ENCODE measurements at places on chromosomes 1 and 21.

DNA sequence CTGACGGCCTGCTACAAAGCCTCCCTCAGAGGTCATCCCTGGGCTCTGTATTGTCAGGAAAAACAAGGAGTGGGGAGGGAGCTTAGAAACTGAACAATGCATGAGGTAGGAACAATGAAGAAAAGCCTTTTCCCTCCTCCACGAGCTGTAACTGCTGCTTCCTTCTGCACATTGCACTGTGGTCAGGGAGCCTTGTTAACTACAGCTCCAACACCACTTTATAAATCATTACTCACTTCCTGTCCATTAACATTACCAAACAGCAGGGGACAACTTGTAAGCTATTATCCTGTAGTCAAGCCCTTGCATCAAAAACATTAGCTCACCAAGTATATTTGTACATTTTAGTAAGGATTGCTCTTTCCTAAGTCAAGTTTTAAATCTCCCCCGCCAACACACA, 336.0 kb upstream of the NR5A2 start:
- no peak for DNase-seq

- DNase-seq, result no peak
Measured at GRCh38 chr1:16281765-16282164, 44.8 kb upstream of the CPLANE2 start.

DNA sequence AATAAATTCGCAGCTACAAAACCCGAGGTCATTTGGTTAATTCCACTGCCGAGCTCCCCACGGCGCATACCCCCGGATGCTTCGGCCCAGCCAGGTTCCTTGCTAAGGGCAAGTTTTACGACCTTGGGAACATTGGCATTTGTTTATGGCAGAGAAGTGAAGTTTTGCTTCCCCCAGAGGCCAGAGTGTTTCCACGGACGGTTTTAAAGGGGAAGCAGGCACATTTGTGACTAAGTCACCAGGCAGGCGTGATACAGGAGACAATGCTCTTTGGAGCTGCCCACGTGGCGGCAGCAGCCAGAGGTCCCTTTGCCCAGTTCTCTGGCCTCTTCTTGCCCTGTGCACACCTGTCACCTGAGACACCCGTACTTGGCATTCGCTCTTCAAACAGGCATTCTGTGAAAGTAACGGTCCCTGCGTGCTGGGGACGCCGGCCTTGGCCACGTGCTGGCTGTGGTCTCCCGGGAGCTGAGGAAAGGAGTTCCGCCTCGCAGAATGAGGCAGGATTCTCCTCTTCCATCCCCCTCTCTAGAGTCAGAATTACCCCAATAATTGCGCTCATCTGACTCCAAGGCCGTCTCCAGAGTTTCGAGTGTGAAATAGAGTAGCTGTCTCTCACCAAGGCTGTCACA, 138.3 kb downstream of the PRDM16 start:
- no peak for DNase-seq

GRCh38 chr1:168261390-168261789, 19.3 kb upstream of the TBX19 start:
- DNase-seq, result no peak

- DNase-seq, result no peak
Measured at GRCh38 chr1:25695771-25696311, 79.2 kb downstream of the MAN1C1 start.

DNA sequence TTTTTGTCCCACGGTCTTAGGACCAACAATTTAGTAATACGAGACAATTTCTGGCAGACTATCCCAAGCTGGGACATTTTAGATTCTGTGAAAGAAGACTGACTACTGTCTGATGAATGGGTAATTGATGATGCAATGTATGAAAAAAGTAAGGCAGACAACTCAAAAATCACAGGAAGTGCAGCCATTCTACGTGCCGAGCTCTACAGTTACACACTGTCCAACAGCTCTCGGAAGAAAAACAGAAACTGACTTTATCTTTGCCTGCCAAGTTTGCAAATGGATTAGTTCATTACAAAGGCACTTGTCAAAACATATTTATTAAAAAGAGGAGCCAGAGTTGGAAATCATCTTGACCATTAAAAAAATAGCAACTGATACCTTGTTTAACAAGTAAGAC, 31.3 kb downstream of the ZBTB8B start:
- no peak for DNase-seq

- DNase-seq, result peak; percentile 64
Measured at GRCh38 chr1:209768354-209768774, 12.5 kb downstream of the TRAF3IP3 start.

- DNase-seq, result peak; percentile 4
Measured at GRCh38 chr1:39816415-39817090, 27.9 kb upstream of the BMP8B start.

- DNase-seq, result no peak
Measured at GRCh38 chr1:25467616-25468015, 36.9 kb downstream of the MACO1 start.

DNA sequence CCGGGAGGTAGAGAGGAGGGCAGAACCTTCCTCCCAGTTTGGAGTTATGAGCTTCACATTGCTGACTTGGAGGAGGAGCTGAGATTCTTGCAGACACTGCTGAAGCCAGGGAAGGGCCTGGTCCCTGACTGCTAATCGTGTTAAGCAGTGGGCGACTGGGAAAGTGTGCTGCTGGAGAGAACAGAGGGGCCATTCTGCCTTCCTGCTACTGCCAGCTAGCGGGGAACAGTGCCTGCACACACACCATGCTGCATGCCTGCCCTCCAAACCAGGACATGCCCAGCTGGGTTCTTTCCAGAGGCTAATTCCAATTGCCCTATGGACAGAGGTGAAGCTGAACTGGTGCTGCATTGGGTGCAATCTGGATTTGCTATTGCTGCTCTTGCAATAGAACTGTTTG, 281.4 kb downstream of the AJAP1 start:
- DNase-seq, result no peak

DNA sequence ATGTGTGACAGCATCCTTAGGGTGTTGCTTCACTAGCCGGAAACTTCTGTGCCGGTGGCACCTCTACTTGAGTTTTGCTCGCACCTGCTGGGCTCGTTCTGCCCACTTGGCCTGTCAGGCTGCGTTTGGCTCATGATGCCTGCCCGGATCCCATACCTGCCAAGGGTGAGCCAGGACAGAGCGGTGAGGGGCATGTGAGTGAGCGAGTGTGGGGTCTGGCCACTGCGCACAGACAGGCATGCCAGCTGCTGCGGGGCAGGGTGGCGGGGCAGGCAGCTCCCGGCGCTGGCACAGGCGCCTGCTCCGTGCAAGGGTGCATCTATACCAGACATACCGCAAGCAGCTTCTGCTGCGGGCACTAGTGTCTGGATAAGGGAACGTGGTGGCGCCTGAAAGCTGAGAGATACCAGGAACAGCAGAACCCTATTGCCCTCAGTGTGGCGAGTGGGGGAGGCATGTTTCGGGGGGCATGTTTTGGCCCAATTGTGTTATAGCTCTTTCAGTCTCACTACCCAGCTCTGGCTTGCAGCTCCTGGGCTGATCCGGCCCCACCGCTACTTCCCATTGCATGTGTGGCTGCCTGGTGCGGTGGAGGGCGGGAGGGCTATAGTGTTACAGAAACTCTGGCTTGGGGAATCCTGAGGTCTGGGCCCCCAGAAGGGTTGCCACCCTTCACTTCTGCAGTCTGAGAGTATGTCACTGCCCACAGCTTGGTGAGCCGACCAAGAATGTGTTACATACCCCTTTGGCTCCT, 32.2 kb downstream of the MAGI3 start:
- no peak for DNase-seq

- no peak for DNase-seq
Measured at GRCh38 chr1:12269351-12269750, 39.5 kb downstream of the VPS13D start.

- no peak for DNase-seq
Measured at GRCh38 chr1:244164511-244164890, 113.4 kb downstream of the ZBTB18 start.

GRCh38 chr1:48873944-48874343, 97.3 kb upstream of the BEND5 start:
- DNase-seq, result no peak

DNA sequence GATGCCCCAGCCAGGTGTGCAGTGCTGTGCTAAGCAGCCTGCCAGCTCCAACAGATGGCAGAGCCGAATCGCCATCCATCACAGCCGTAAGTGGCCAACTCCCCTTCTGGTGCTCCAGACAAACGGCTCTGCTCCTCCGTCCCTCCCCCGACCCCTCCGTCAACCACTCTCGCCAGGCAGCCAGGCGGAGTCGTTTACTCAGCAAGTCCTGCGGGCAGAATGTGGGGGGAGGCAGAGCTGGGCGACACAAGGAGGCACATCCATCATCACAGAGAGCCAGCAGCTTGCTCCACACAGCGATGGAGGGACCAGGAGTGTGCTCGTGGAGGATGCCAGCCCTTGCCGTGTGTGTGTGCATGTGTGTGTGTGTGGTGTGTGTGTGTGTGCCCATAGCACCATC, 206.6 kb upstream of the GRIK3 start:
- no peak for DNase-seq

GRCh38 chr1:43990271-43991199, 864 bp upstream of the CCDC24 start:
- DNase-seq, result no peak

DNA sequence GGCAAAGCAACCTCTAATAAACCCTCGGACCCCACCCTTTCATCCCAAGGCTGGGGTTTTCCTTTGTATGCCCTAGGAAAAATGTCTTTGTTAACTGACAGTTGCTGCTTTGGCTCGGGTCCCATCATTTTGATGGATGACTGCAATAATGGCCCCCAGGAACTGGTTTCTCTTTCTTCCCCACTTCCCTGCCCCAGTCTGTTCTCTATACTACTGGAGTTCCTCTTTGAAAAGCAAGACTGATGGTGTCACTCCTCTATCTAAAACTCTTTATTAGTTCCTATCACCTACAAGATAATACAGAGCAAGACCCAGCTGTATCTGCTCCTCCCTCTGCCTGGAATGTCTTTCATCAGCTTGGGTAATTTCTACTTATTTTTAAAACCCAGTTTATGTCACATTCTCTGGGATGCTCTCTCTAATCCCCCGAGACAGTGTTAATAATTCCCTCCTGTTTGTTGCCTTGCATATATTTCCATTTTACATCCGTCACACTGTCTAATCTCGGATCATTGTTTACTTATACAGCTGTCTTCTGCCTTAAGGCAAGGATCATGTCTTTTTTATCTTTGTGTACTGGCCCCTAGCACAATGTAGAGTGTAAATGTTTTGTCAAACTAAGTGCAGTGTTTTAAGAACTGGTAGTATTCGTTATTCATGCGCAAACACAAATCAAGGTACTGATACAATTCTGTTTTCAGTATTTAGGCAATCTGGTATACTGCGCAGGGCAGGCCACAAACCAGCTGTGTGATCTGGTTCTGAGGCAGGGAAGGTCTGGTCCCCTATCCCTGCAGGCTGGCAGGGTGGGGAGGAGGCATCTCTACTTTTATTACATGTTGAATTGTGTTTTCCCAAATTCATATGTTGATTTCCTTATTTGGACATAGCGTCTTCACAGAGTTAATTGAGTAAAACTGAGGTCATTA, 16.1 kb downstream of the SLAMF1 start:
- no peak for DNase-seq

GRCh38 chr1:19512545-19512944, 27.2 kb upstream of the CAPZB start:
- DNase-seq, result no peak

GRCh38 chr1:22491995-22492715, 40.5 kb downstream of the ZBTB40 start:
- no peak for DNase-seq

DNA sequence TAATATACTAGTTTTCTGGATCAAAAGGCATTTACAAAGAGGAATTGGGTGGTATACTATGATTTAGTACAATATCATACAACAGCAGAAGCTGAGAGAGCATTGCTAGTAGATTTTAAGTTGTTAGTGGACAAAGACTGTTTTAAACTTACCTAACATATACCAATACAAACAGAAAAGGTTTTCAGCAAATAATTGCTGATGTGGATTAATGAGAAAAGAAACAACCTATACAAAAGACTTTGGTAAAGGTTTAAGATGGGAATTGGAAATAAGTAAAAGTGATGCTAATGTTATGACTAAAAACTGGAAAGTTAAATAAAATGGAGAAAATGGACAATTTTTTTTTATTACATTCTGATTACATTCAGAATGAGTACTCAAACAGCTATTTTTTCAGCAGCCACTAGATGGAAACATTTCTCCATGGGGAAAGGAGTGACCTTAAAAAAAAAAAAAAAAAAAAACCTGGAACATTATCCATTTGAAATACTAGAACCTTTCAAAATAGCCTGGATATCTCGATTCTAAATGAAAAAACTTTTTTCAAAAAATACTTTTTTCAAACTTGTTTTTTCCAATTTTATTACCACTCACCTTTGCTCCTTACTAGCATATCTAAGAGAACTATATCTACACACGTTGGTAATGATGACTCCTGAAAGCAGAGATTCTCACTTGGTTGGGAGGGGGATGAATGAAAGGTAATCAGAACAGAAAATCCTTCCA, 55.4 kb downstream of the EPRS1 start:
- DNase-seq, result no peak

GRCh38 chr1:71303617-71304041, 222.8 kb upstream of the ZRANB2 start:
- DNase-seq, result no peak

DNA sequence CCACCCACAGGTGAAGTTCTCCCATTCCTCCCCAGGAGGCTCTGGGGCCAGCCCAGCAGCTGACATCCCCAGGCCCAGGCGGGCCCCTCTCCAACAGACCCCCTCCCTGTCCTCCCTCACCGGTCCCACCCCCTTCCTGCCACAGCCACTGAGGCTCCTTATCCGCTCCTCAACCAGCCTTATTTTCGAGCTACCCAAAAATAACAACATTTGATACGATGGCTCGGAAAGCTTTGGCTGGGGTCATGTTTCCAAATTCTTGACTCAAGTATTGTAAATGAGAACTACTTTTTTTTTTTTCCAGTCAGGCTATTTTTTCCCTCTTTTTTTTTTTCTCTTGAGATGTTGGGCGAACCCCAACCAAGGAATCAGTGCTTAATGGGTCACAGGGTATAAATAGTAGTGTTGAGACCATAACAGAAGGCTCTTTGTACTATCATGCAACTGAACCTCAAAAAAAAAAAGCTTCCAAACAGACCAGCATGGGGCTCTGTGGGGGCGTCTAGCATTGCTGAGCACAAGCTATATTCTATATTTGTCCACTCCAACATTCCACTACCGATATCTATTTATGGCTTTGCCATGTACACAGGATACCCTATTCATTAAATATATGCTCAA, 27.2 kb downstream of the IRF2BP2 start:
- DNase-seq, result no peak

GRCh38 chr1:166170726-166171125, 3.9 kb upstream of the FAM78B start:
- DNase-seq, result no peak

- DNase-seq, result no peak
Measured at GRCh38 chr1:25757151-25757845, 42.7 kb upstream of the SELENON start.

- DNase-seq, result no peak
Measured at GRCh38 chr1:182664296-182664695, 20.1 kb downstream of the RGS8 start.

DNA sequence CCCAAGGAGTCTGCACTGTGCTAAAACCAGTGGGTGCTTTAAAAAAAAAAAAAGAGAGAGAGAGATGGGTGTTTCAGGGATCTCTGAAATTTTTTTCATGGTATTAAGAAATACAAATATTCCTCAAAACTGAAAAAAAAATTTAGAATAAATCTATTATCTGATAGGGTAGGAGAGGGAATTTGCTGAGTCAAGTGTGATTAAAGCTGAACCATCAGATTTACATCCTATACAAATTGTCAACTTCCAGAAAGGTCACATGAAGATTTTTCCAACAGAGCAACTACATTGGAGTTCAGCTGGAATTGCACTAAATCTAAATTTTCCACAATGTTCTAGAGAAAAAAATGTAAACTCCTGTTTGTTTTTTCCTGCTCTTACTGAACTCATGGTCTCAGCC, 79.3 kb upstream of the DSCAM start:
- DNase-seq, result no peak

Measured in activated T-cell treated with anti-CD3 and anti-CD28 coated beads for 1 hour (primary cell).